IPS-NIHi11 (cell line): ENCODE measurements at places on chromosomes 4 and X.
A peak's percentile ranks its signal among the peaks of the same experiment; 100 is the strongest.

- no peak for DNase-seq
Observed at GRCh38 chr4:187417721-187418120, 577.9 kb upstream of the ZFP42 start.

- peak; percentile 26 for DNase-seq
Observed at GRCh38 chrX:73214426-73215094, at the start of gene NAP1L2. TSS of gene NAP1L2 (minus strand) at chrX:73214851. CDS start at chrX:73214492, 359 bp downstream.

DNA sequence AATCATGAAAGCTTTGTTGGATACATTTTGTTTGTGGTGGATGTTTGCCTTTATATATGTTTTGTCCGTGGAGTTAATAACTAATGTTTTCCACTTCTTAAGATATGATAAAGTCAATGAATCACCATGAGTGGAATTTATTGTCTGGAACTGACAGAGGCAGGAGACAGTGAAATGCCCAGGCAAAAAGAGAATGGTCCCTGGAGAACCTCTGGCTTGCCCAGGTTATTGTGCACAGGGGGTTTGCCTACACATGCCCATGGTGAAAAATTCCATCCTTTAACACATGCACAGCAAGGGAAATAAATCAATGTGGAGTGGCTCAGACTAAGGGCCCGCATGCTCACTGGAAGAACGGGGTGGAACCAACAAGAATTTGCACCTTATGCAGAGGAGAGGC is 964.3 kb upstream of the GRIA3 start:
- DNase-seq: no peak

DNA sequence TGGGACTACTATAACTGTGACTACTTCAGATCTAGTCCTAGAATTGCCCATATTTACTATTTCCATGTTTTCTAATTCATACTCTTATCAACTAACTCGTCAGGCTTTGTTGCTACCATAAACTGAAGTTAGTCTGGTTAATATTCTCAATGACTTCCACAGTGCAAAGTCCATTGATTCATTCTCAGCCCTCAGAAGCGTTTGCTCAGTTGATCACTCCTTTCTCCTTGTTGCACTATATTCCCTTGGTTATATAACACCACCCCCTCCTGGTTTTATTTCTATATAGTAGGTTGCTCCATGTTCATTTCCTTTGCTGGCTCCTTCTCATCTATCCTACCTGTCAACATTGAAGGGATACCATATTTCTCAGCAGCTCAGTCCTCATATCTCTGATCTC is 27.2 kb upstream of the SLC6A14 start:
- DNase-seq: no peak

DNA sequence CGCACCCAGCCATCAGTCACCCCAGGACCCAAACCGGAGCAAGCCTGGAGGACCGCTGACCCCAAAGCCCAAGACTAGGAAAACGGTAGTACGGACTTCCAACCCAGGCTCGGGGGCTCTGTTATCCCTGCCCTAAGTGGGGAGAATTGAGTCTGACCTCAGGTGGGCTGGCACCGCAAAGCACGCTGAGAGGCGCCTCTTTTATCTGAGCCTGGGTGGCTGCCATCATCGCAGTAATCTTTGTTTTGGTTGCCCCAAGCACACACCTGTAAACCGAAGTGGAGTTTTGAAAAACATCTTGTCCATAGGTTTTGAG is 894 bp upstream of the SH3RF1 start:
- no peak for DNase-seq

DNA sequence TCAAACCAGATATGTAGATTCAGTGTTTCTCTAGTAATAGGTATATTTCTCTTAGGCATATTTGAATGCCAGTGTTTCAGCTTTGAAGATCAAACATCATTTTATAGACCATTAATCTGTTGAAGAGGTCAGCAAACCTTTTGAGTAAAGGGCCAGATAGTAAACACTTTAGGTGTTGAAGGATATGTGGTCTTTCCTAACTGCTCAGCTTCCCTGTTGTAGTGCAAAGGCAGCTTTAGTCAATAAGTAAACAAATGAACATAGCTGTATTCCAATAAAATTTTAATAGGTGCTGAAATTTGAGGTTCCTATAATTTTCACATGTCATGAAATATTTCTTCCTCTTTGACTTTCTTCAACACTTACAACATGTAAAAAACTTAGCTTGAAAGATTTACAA is 201.6 kb downstream of the ADGRL3 start:
- no peak for DNase-seq

DNA sequence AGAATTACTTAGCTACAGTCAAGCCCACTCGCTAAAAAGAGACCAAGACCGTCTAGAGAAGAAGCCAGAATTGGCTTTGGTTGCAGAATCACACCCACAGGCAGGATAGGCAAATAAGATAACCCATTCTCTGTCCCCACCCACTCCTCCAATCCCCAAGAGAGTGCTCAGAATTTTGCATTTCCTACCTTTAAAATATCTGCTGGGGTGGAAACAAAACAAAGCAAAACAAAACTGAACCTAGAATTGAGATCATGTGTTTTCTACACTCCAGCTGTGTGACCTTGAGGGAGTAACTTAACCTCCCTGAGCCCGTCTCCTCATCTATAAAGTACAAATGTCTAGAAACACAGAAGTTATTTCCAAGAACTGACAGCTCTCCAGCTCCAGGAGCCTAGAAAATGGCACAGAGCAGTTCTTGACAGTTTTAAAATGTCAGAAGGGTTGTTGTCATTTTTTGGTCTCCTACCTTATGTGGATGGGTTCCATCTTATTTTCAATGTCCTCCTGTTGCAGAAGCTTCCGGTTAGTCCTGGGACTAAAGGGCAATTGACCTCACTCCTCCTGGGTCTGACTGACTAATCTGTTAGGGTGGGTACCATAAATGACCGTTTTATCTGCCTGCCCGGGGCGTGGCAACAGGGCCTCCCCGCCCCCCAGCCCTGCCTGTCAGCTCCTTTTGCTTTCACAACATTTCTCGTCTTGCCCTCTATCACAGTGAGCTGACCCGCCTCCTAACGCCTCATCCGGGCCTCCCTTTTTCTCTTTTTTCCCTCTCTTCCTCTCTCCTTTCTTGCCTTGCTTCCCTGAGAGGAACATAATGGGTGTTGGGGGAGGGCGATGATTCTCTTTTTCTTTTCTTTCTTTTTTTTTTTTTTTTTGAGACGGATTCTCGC is 114.0 kb downstream of the RBM47 start:
- no peak for DNase-seq

GRCh38 chrX:147850875-147851274 is 60.8 kb upstream of the FMR1 start:
- no peak for DNase-seq

- DNase-seq: peak; percentile 51
Observed at GRCh38 chr4:158253350-158253980, 43.2 kb downstream of the TMEM144 start.

DNA sequence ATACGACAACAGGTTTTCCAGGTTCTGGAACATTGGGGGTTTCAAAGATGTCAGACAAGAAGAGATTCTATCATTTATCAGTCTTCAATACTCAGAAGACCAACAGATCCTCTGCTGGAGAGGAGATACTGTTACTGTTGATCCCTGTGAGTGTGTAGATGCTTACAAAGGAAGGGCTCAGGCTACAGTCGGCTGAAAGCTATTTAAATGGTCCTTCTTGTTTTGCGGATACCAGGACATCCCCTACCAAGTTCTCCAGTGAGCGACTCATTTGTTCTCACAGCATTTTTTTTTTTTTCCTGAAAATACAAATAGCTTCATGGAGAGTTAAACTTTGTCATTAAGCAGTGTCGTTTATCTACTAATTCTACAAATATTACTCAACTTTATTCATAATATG is 201.6 kb downstream of the CAMK2D start:
- DNase-seq: no peak

- no peak for DNase-seq
Observed at GRCh38 chr4:187993827-187994226, 1.7 kb upstream of the ZFP42 start.

- DNase-seq: no peak
Observed at GRCh38 chr4:172521248-172521647, 647.4 kb upstream of the GALNT7 start.

DNA sequence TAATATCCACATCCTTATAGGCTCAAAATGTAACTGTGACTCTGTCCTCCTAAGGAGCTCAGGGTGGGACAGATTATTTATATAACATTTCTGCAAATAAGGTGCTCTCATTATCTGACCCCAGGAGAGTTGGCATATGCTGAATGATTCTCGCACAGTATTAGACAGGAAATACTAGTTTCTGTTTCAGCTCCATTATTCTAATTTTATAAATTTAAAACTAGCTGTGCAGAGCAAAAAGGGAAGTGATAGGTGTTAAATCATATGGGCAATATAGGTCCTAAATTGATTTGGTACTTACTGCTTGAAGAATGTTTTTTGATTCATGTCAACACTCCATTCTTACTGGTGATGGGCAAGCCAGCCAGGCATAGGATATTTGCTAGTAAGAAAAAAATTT is 141.5 kb downstream of the GLRA2 start:
- no peak for DNase-seq

DNA sequence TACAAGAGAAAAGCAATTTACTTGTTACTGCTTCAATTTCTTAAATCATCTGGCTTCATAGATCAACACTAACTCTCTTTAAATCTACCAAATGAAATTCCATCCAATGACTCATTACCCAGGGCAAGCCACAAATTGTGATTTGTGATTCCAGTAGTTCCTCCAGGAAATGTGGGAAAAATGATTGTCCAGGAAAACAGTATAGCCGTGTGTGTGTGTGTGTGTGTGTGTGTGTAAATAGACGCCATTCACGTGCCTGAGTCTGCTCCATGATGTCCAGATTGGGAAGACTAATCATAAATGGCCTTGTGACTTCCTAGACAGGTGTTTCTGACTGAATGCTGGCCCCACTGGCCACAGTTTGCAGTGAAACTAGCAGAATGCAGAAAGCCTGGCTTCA is 121.3 kb downstream of the HS6ST2 start:
- no peak for DNase-seq

- no peak for DNase-seq
Observed at GRCh38 chrX:134482371-134482770, 22.4 kb downstream of the HPRT1 start.

GRCh38 chrX:40434947-40435346 is 145.8 kb upstream of the ATP6AP2 start:
- DNase-seq: peak; percentile 61

- no peak for DNase-seq
Observed at GRCh38 chrX:97563531-97564133, 679.9 kb downstream of the RPA4 start.

GRCh38 chr4:26935397-26935796 is 74.8 kb downstream of the STIM2 start:
- DNase-seq: no peak

DNA sequence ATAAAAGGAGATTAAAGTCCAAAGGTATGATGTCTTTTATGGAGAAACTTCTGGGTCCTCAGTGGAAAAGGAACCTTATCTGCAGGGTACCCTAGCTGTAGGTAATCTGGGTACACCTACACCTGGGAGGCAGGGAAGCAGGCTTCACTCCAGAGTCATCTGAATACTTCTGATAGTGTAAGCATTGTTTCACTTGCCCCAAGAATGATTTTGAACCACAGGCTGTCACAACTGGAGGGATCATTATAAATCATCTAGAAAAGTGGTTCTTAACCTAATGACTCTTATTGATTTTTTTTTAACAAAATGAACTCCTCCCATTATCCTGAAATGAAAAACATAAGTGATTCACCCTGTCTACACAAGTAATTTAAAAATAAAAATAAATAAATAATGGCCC is 44.0 kb upstream of the STK26 start:
- no peak for DNase-seq

GRCh38 chrX:72348247-72348979 is 42.7 kb upstream of the CITED1 start:
- no peak for DNase-seq

DNA sequence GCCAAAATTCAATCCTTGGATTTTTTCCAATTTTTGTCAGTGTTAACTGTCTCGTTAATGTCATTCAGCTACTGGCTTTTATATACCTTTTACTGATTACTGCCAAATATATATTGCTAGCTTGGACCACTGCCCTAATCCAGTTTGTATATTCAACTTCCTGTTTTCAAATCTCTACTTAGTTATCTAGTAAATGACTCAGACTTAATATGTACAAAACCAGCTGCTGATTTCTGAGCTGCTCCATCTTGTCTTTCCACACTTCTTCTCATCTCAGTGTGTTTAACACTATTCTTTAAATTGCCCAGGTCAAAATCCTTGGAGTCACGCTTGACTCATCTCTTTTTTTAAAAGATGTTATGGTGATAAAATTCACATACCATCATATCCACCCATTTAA is 1196.7 kb downstream of the RAPGEF2 start:
- DNase-seq: no peak
